ENCODE measurements at places on chromosomes 2 and 18. TPM values are rescaled to one million over a fixed set of nuclear protein-coding genes. Genes with fewer than 3 reads are reported as not detected.

Gene CYP1B1
- total RNA-seq, result 4.3 TPM

- no peak for DNase-seq
- H3K4me1 ChIP-seq, result no peaks in the 10 kb centered on the region
- no peaks in the 10 kb centered on the region for H3K36me3 ChIP-seq
- H3K27ac ChIP-seq, result no peak overlapping the region
These were observed 46.7 kb downstream of the RPL37A start for GRCh38 chr2:216545359-216545758.

Gene LYG2
- total RNA-seq, result not detected

DNA sequence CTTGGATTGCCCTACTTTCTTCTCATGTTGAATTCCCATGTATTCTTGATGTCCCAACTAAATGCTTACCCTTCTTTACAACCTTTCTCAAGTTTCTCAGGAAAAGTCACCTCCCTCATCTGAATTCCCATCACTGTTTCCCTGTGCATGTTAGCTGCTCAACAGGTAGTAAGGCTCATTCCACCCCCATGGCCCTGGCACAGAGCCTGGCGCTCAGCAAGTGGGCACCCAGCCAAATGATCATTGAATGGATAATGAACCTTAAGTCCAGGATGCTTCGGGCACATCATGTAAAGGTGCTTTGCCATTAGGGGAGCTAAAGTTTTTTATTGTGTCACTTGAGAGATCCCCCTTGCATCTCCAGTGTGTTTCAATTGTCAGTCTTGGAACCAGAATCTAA, 124.0 kb downstream of the PKP4 start:
- H3K4me3 ChIP-seq, result no peak overlapping the region
- no peak for DNase-seq
- H3K27me3 ChIP-seq, result no peaks in the 10 kb centered on the region

GRCh38 chr18:13566941-13567746, 159.2 kb downstream of the FAM210A start:
- H3K27ac ChIP-seq, result peak overlapping the region; percentile 89
- peaks cover 6% of the 10 kb centered on the region for H3K36me3 ChIP-seq

DNA sequence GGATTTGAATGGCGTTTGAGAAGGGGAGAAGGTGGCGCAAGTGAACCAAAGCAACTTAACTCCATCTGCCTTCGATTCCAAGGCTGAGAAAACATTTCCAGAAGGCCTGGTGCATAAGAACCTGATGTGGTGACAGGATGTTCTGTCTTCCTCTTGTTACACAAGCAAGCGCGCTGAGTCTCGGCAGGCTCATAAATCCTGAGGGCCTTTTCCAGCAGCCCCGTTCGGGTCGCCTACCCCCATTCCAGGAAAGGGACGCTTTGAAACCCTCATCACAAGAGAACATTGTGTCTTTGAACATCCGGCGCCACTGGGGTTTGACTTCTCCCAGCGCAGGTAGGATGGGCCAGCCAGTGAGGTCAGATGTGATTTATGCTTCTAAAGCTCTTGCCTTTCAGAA, 403.5 kb downstream of the SETBP1 start:
- H3K4me3 ChIP-seq, result no peak overlapping the region
- no peaks in the 10 kb centered on the region for H3K36me3 ChIP-seq
- no peaks in the 10 kb centered on the region for H3K4me1 ChIP-seq
- DNase-seq, result no peak
- H3K27me3 ChIP-seq, result peaks cover 1% of the 10 kb centered on the region

GRCh38 chr18:69935319-69936190, 12.1 kb downstream of the CD226 start:
- H3K27me3 ChIP-seq, result no peaks in the 10 kb centered on the region
- peaks cover 42% of the 10 kb centered on the region for H3K36me3 ChIP-seq
- no peak overlapping the region for H3K4me3 ChIP-seq

DNA sequence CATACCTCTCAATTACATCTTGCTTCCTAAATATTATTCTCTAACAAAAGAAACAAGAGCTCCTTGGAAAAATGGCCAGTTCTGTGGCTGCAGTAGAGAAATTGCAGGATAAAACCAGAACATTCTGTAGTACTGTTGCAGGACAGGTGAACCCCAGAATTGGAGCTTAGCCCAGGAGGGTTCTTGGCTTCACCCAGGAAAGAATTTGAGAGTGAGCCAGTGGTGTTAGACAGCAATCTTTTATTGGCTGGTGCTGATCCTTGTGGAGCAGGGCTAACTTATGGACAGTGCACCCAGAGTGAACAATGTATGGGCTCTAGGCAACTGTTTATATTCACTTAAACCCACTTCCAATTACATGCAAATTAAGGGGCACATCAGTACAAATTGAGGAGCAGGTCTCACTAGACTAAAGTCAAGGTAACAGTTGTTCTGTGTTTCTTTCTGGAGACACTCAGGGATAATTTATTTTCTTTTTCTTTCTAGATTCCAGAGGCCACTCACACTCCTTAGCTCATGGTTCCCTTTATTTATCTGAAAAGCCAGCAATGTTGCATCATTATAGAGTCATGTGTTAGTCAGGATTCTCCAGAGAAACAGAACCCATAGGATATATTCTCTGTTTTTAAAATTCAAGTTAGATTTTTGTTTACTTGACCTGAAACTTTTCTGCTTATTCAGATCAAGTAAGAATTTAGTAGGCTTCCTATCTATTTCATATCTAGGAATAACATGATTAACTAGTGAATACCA, 348.1 kb downstream of the CCDC85A start:
- H3K4me3 ChIP-seq, result no peak overlapping the region
- no peaks in the 10 kb centered on the region for H3K36me3 ChIP-seq
- no peak overlapping the region for H3K27ac ChIP-seq
- no peaks in the 10 kb centered on the region for H3K4me1 ChIP-seq
- no peaks in the 10 kb centered on the region for H3K27me3 ChIP-seq

All from activated CD4-positive, alpha-beta memory T cell treated with anti-CD3 and anti-CD28 coated beads for 36 hours (primary cell).